DMS79 treated with DMSO at 0.1 percent for 48 hours (cell line): ENCODE measurements at places on chromosomes 16 and 17.

- DNase-seq = peak; percentile 20
Measured at GRCh38 chr17:68391561-68392268, 65.6 kb downstream of the WIPI1 start.

GRCh38 chr17:42329025-42329976 is 41.0 kb downstream of the STAT5A start:
- DNase-seq = no peak

- no peak for DNase-seq
Measured at GRCh38 chr16:20875355-20875650, 24.9 kb downstream of the DCUN1D3 start.

GRCh38 chr17:32916134-32916533 is 11.8 kb upstream of the TMEM98 start:
- no peak for DNase-seq

DNA sequence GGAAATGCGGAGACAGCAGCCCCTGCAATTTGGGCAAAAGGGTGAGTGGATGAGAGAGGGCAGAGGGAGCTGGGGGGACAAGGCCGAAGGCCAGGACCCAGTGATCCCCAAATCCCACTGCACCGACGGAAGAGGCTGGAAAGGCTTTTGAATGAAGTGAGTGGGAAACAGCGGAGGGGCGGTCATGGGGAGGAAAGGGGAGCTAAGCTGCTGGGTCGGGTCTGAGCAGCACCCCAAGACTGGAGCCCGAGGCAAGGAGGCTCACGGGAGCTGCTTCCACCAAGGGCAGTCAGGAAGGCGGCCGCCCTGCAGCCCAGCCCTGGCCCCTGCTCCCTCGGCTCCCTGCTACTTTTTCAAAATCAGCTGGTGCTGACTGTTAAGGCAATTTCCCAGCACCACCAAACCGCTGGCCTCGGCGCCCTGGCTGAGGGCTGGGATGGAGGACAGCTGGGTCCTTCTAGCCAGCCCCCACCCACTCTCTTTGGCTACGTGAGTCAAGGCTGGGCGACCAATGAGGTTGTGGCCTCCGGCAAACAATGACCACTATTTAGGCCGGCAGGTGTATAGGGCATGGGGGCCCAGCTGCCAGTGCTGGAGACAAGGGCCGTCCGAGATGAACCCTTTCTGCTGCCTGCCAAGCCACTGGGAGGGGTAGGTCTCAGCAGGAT is 507 bp downstream of the SERPINF1 start:
- no peak for DNase-seq
